ENCODE measurements at places on chromosomes 4 and X. TPM values are rescaled to one million over a fixed set of nuclear protein-coding genes. Genes with fewer than 3 reads are reported as not detected.

Gene GPM6B
- not detected for total RNA-seq

- DNase-seq: no peak
Observed at GRCh38 chr4:37675587-37676290, 10.4 kb downstream of the RELL1 start.

GRCh38 chrX:46758163-46758955 is 559 bp downstream of the SLC9A7 start:
- DNase-seq: no peak

Gene SH3BGRL
- total RNA-seq: 34.2 TPM

Gene ARHGAP4
- 5.3 TPM for total RNA-seq

Gene ARHGAP6
- 0.28 TPM for total RNA-seq

DNA sequence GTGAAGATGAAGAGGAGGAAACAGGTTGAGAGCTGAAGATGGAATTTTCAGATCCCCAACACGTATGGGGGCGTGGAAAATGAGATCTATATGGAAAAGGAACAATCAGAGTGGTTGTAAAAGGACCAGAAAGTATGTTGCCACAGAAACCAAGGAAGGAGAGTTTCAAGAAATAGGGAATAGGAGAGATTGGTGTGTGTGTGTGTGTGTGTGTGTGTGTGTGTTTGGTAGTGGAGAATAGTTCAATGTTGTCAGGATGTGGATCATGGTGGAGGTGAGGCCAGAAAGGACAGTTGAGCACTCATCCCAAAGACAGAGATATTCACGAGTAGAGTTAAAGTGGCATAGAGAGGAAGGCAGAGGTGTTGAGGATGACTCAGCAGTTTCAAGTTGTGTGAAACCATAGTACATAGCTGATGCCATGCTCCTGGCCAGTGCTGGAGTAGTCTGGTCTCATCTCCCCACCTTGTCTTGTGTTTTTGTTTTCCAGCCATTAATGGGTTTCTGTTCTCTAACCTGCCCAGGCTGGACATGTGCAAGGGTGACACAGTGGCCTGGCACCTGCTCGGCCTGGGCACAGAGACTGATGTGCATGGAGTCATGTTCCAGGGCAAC is 36.1 kb downstream of the HEPH start:
- no peak for DNase-seq

DNA sequence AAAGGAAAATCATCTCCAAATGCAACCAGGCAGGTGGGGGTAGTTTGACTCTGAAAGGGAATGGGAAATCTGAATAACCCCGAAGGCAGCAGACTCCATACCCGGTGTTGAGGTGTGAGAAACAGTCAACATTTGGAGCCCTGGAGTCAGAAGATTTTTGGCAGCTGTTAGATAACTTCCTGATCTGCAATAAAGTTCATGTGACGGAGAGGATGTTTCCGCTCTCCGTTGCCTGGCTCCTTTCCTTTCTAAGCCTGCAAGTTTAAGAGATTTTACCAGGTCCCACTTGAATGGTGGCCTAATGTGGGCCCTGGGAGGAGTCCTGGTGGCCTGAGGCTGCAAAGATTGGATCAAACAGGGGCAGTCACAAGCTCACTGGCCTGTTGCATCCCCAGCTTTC is 27.7 kb downstream of the HAND2 start:
- DNase-seq: no peak

DNA sequence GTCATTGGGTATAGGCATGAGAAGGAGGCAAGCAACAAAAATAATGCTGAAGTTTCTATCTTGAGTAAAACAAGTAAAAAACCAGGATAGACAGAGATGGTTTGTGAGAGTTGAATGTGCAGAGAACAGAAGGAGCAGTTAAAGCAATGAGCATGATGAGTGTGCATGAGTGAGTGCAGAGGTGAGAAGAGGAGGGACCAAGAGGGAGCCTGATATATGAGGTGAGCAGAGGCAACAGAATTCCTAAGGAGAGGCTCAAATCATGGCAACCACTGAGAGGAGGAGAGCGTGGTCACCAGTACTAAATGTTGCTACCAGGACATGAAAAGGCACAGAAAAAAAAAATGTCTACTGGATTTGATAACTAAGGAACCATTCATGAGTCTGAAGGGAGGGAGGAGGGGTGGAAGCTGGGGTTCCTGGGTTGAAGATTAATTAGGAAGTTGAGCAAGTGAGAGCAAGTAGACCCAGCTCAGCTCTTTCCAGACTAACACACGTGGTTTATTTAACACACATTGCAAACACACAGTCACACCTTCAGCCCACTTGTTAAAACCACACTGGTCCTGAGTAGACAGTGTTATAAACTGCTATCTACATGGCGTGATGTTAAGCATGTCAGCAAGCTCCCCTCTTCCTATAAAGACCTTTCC is 69.0 kb upstream of the IQCM start:
- DNase-seq: no peak

- DNase-seq: no peak
Observed at GRCh38 chr4:180336494-180337090, 1906.6 kb upstream of the TENM3 start.

DNA sequence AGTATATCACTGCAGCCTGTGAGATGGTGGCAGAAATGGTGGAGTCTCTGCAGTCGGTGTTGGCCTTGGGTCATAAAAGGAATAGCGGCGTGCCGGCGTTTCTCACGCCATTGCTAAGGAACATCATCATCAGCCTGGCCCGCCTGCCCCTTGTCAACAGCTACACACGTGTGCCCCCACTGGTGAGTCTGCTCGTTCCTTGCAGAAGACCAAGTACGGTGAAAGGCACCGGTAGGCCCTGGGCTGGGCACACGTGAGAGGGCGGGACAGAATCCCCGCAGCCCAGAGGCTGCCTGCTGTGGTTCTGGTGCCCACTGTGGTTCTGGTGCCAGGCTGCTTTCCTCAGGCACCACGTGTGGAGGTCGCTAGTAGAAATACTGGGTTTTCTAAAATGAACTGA is 31.2 kb upstream of the MSANTD1 start:
- no peak for DNase-seq

Gene TEX13C
- total RNA-seq: 0.28 TPM

Gene SMAD1
- total RNA-seq: 23.5 TPM

Gene MAGEA12
- 0.96 TPM for total RNA-seq

GRCh38 chr4:4995908-4996265 is 23.4 kb downstream of the CYTL1 start:
- DNase-seq: no peak

Gene PSAPL1
- total RNA-seq: not detected

GRCh38 chrX:50372966-50373365 is 97.7 kb downstream of the DGKK start:
- DNase-seq: no peak

GRCh38 chrX:47595716-47596251 is 13.5 kb downstream of the TIMP1 start:
- DNase-seq: no peak

All from A172 (cell line).